ENCODE measurements at places on chromosomes 1 and 21.
A peak's percentile ranks its signal among the peaks of the same experiment; 100 is the strongest.

- no peak for DNase-seq
Measured at GRCh38 chr1:55129194-55129728, 85.9 kb downstream of the USP24 start.

DNA sequence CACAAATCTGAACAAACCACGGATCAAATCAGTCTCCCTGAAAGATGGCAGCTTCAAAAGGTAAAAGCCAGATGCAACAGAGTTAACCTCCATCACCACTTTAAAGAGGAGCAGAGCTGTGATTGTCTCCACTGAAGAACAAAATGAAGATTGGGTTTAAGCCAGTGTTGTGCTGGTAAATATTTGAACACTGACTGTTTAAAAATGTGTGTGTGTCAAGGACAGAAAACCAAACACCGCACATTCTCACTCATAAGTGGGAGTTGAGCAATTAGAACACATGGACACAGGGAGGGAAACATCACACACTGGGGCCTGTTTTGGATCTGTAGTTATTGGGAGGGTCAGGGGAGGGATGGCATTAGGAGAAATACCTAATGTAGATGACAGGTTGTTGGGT, 83.9 kb downstream of the ST6GALNAC5 start:
- DNase-seq: no peak

GRCh38 chr1:52203935-52204625, 62.2 kb downstream of the ZFYVE9 start:
- DNase-seq: no peak

- no peak for DNase-seq
Measured at GRCh38 chr1:46772571-46772970, 26.3 kb upstream of the CYP4B1 start.

- DNase-seq: no peak
Measured at GRCh38 chr1:222242492-222242891, 305.4 kb downstream of the HHIPL2 start.

DNA sequence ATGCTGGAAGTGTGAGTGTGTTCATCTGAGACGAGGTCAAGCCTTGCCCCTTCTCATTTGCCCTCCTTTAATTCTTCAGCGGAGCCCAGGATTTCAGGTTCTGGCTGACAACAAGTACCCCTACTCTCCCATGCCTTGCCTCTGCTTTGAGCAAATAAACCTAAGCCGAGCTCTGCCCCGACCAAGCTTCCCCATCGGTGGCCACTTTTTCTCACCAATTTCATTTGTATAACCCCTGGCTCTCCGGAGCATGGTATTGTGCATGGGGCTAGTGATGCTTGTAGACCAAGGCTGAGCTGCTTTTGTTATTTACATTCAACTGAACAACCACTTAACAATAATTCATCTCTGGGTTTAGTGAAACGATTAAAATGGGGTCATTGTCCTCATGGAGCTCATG, 100.2 kb upstream of the RAB3GAP2 start:
- DNase-seq: no peak

DNA sequence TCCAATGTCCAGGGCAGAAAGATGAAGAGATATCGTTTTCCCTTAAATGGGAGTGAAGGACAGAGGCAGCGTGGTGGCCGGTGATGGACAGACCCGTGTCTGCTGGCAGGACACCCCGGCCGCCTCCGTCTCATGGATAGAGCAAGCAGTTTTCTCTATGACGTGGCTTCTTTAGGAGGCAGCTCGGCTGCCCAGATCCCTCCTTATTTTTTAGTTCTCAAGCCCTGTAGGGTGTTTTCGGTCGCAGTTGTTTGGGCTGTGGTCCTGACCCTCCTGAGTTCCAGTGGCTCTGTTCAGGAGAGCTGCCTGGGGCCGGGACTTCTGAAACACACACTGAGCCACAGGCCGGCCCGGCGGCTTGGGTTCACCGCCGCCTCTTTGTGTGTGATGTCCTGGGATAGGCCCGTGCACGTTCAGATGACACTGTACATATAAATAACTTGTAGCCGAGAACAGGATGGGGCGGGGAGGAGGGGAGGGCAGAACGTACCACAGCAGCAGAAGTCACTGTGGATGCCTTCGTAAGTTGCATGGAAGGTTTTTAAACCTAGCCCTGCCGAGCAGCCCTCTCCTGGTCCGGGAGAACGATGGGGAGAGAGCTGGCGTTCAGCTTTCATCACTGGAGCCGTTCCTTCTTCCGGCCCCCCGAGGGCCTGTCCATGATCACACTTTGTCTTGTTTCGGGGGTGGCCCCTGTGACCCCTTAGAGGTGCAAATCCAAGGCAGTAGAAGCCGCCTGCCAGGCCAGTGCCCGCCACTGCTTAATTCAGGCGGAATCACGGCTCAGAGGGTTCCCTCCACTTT, 65.2 kb downstream of the SIK1 start:
- peak; percentile 61 for DNase-seq

Measured in NCI-H1694 (cell line).